Hematopoietic multipotent progenitor cell treated with erythropoietin and hydrocortisone succinate and interleukin-3 and kit ligand, for 17 days (in vitro differentiated cells): ENCODE measurements at places on chromosomes 3 and 15.

DNA sequence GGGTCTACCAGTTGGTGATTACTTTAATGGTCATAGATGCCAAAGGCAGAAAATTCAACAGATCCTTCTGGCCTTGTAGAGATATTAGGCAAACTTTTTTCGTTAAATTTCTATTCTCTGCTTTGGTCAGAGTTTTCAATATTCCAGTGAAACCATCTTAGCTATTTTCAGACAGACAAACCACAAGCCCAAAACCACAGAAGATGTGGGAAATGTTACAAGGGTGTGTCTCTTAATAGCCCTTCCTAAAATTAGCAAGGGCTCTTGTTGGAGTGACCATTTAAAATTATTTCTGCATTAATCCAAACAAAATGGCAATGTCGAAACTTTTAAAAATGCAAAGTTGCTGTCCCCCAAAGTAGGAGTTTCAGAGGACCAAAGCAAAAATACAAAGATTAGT is 102.8 kb downstream of the ARRDC4 start:
- DNase-seq = no peak

DNA sequence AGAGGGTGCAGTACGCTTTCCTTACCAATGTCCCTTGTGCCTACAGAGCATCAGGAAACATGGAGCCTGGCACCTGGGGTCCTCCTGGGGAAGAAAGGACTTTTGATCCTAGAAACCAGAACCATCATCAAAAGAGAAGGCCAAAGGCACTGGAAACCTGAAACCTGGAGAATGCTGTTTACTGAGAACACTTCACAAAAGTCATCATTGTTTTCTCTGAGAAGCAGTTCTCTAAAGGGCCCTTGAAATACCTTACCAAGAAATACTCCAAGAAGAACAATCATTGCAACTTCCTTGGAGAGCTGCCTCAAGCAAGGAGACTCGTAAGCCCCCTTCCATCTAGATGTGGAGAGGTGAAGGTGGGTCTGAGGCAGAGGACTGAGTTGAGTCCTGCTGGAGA is 66.0 kb downstream of the TLE3 start:
- DNase-seq = no peak

DNA sequence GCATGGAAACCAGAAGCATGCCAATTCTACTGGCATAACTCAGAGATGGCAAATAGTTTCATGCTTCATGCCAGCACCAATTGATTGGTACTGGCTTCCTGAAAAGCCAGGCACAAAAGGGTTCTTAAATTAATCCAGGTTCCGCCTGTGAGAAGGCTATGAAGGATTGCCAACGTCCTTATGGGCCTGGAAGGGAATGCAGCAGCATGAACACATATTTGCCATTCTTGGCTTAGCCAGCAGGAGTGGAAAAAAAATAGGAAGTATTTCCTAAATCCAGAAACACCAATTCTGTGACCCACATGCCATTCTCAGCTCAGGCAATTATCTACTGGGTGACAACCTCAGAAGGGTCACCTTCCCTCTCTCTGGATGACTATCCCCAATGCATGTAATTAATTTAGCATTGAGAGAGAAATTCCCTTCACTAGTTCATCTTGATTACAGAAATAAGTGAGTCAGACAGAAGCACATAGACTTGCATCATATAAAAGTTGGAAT is 36.0 kb downstream of the ADAMTS9 start:
- DNase-seq = no peak

DNA sequence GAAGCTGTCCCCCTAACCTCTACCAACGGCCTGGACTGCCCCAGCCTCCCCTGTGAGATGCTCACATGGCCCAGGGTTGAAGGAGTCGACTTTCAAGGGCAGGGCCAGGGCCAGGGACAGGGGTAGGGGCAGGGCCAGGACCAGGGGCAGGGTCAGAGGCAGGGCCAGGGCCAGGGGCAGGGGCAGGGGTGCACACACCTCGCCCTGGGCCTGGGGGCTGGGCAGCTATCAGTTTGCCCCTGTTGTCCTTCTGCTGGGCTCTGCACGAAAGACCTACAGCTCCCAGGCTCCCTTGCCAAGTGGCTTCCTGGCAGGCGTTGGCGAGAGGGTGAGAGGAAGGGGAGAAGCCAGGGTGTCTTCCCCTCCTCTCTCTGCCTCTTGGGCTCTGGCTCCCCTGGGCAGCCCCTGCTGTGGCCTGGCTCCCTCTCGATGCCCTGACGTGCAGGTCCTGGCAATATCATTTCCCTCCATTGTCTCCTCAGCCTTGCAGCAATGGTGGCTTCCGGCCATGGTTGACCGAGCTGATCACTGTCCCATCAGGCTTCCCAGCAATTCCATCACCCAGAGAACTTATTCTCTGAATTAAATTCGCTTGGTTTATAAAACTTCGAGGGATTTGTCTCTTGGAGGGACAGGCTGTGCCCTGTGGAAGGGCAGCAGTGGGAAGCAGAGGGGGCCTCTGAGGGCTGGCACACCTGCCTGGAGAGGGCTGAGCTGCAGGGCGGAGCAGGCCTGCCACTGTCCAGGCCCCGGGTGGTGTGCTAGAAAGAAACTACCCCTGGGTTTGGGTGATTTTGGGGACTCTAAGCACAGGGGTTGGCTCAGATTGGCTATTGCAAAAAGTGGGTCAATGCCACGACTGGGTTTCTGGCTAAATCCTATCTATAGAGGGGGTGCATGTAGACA is 13.9 kb downstream of the PRR23E start:
- DNase-seq = no peak

DNA sequence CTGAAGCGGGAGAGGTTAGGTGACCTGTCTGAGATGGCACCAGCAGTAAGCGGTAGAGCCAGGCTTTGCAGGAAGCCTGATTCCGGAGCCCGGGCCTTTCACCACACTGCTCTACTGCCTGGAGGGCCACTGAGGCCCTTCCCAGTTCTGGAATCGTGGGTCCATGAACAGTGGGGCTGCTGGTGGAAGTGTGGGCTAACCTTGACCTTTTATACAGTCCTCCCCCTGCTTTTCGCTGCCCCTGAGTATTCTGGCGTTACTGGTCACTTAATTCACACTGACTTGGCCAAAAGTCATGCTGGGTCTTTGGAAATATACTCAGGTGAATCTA is 2.6 kb upstream of the ABTB1 start:
- no peak for DNase-seq

DNA sequence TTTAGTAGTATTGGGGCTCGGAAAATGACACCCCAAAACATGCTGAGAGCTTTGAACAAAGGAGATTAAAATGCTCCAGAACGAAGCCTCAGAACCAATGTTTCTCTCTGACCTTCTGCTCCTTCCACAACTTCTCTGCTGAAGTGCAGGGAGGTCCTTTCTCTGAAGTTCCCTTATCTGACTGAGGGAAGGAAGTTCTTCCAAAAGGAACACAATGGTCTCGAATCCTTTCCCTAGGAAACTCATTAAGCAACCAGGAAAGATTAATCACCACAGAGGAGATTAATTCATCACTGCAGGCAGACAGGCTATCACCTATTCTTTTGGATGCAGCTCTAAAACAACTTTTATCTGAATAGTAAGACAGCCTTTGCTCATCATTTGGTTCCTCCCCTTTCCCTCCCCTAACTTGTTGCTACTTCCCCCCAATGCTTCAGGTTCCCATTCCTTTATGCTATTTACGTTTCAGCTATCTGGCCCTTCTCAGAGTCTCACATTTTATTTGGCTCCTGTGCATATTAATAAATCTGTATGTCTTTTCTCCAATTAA is 18.2 kb upstream of the WDR49 start:
- DNase-seq = no peak

DNA sequence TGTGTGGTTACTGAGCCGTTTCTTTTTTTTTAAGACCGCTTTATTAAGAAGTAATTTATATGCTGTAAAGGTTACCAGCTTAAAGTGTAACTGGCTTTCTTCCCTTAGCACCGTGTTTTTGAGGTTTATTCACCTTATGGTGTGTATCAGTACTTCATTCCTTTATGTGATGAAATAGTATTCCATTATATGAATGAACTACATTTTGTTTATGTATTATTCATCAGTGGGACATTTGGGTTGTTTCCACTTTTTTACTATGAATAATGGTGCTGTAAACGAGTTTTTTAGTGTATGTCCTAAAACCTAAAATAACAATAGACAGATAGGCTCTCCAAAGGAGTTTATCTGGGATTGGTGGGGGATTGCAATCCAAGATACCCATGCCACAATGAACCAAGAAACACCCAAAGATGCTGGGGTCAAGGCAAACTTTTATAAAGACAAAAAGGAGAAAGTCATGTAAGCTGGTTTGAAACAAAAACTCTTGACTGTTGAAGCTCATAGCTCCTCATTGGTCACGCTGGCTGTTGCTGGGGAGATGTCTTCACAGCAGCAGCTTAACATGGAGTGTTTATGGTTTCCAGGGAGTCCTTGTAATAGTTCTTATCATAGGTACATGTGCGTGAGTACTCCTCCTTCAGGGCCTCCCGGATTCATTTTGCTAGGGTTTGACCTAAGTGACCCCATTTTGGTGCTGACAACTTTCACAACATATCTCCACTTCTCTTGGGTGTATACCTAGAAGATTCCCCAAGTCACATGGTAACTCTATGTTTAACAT is 16.0 kb downstream of the TM2D3 start:
- DNase-seq = no peak

DNA sequence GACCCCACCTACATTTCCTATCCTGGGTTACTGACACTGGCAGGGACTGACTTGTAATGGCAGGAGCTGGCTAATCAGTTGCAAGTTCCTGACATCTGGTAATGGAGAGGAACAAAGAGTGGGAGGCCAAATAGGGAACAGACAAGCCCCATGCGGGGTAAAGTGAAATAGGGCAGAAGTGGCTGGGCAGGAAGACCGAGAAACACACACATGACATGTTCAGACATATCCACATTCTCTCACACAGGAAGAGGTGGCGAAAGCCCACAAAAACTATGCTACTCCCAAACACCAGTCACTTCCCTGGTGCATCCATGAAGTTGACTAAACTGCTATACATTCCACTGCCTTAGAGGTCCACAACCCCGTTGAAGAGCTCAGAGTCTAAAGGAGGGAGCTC is 394.1 kb upstream of the TBL1XR1 start:
- no peak for DNase-seq

GRCh38 chr3:27165321-27165721 is 203.9 kb downstream of the NEK10 start:
- DNase-seq = no peak

GRCh38 chr3:134749174-134749573 is 45.9 kb upstream of the EPHB1 start:
- no peak for DNase-seq

- no peak for DNase-seq
Observed at GRCh38 chr15:57090496-57090859, 172.0 kb downstream of the TCF12 start.

- peak; percentile 66 for DNase-seq
Observed at GRCh38 chr3:158794936-158795518, 6.8 kb upstream of the MFSD1 start.

DNA sequence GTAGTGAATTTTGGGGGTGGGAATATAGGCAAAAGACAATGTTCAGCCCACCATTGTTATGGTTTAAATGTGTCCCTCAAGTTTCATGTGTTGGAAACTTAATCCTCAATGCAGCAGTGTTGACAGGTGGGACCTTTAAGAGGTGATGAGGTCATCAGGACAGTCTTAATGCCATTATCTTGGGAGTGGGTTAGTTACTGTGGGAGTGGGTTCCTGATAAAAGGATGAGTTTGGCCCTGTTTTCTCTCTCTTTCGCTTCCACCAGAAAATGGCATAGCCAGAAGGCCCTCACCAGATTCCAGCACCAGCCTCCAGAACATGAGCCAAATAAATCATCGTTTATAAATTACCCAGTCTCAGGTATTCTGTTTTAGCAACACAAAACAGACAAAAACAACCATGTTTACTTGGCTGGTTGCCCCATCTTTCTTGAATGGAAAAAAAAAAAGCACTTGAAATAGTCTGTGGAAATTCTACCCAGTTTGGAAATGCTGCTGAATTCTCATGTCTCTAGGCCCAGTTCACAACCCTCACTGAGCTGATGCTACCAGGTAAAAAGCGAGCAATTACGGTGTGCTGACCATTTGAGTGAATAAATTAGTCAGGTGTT is 31.0 kb upstream of the MFSD1 start:
- DNase-seq = no peak

DNA sequence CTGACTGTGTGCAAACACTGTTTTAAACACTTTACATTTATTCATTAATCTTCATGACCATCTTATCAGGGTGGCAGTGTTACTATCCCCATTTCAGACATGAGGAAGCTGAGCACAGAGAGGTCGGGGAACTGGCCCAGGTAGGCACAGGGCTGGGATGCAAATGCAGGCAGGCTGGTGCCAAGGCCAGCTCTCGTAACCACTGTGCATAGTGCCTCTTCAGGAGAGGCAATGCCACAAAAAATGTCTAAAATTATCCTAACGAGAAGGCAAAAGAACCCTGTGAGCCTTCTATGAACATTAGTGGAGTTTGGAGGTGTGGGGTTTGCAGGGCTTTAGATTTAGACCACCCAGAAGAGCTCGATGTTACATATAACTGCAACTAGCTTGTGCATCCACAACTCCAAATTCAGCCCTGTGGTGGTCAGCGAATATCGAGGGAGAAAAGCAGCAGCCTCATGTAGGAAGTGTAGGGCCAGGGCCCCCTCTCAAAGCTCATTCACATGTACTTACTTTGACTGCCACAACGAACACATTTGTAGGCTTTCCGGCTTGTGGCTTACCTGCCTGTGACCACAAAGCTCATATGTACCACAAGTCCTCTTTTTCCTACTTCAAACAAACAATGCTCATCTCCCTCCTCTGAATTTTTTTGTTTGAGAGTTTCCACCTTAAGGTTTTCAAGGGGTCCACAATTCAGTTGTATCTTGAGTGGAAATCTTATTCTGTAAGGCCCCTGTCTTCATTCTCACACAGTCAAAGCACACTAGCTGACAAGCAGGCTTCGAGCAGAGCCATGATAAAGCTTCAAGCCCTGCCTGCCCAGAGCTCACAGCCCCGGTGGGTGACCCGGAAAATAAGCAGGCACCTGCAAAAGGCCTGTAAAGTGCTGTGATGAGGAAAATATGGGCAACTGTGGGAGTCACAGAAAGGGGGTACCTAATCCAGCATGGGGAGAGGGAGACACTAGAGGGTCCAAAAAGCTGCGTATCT is 722.9 kb upstream of the CFAP20DC start:
- DNase-seq = no peak

DNA sequence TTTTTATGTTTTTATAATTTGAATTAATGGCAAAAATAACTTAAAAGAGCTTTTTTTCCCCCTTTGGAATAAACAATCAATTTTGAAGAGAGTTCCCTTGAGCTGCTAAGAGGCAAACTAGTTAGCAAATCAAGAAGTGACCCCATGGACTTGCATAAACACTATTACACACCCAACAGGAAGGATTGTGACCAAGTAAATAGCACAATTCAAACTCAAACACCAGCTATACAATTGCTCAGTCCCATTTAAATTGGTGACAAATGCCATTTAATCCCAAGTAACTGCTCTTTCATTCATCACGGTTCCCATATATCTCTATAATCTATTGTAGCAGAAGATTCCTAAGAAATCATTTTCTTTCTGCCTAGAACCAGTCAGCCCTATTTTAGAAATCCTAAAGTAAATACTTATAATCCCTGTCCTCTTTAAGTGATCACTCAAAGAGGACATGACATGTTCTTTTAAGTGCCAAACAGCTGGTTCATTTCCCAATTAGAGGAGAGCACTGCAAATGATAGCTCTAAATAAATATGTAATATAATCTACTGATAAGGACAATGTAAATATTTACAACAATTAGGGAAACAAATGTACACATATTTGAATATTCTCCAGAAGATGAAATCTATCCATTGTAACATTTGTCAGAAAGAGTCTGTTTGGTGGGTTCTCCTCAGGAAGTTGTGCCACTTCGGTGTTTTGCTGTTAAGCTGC is 137.8 kb upstream of the ADAMTS9 start:
- DNase-seq = no peak

GRCh38 chr3:40827942-40828688 is 303.4 kb downstream of the ZNF621 start:
- DNase-seq = no peak
